ENCODE measurements at places on chromosomes 6 and 20. TPM values are rescaled to one million over a fixed set of nuclear protein-coding genes. Genes with fewer than 3 reads are reported as not detected.

GRCh38 chr6:15622045-15622740, 40.6 kb downstream of the DTNBP1 start:
- no peak for DNase-seq

The SOX4 gene
- 0.89 TPM for total RNA-seq

The CD93 gene
- 0.41 TPM for total RNA-seq

The PLA2G7 gene
- not detected for total RNA-seq

DNA sequence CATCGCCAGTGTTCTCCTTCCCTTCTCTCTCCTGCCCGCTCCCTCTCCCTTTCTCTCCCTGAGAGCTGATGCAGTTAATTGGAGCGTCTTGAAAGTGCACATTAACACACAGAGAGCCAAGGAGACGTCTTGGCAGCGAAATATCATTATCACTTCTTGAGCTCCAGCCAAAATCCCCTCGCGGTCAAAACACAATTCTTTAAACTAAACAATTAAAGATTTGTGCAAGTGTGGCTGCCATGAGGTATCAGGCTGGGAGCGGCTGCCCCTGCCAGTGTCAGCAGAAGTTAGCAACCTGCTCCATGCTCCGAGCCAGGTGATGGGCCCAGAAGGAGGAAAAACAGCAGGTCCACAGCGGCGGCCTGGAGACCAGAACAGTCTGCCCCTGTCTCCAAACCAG, 100.9 kb upstream of the FOXP4 start:
- no peak for DNase-seq

GRCh38 chr20:61404303-61404702, 152.2 kb downstream of the CDH4 start:
- DNase-seq, result no peak

DNA sequence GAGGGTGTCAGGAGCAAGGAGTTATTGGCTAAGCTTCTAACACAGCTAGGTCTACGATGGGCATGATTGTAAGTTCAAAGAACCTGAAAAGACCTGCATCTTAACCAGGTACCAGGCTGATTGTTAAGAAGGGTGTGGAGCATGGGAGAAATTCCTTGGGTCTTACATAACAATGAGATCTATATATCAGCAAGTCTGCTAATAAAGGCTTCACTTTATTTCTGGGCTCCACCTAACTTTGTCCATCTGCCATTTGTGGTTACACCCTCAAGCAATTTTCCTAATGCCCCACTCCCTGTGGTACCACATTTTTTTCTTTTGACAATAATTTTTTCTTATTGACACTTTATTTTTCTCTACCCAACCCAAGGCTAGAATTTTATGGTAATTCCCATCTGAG, 223.5 kb upstream of the JAG1 start:
- no peak for DNase-seq

The TMEM217 gene
- 9.6 TPM for total RNA-seq

The KIAA1755 gene
- not detected for total RNA-seq

Measured in activated naive CD4-positive, alpha-beta T cell treated with anti-CD3 and anti-CD28 coated beads, Interleukin-2, amount 50 U/mL, for 72 hours (primary cell).